ENCODE measurements at places on chromosomes 7 and 10. TPM values are rescaled to one million over a fixed set of nuclear protein-coding genes. Genes with fewer than 3 reads are reported as not detected.

- DNase-seq: no peak
These were observed 10.3 kb downstream of the FAM241B start for GRCh38 chr10:69640196-69640980.

DNA sequence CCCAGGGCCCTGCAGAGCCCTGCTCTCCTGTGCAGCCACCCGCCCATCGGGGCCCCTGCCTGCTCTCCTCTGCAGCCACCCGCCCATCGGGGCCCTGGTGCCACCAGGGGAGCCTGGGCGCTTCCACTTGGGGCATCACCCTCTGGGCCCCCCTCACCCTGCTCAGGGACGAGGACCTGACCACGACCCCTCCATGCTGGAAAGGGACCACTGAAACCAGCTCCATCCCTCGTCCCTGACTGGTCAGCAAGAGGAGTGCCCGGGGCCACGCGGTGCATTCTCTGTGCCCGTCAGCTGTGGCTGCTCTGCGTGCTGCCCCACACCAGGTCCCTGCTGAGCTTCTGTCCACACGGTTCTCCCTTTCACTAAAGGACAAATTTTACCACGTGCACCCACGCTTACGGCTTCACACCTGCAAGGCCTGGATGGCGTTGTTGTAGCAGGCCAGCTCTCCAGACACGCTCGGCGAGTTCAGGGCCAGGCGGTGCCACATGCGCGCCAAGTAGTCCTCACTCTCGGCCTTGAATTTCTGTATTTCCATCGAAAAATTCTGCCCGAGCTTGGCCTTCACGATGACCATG, 57.6 kb downstream of the CFAP46 start:
- DNase-seq: no peak

- DNase-seq: no peak
These were observed 65.8 kb downstream of the PIP4K2A start for GRCh38 chr10:22648547-22648961.

GRCh38 chr7:13878154-13878553, 111.3 kb downstream of the ETV1 start:
- DNase-seq: no peak

DNA sequence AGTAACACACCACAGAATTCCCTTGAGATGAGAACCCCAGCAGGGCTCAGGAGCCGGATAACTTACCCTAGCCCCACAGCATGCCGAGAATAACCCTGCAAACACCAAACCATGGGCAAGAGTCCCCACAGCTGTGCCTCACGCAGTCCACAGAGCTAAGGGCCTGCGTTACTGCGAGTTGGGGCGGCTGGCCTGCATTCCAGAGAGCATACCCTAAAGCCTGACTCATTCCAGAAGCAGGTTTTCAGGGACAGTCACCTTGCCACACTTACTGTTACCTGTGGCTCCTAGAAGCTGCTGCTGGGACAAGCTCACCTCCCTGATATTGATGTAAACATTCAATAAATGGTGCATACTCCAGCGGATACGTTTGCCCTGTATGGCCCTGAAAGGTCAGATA, 18.6 kb downstream of the FGFR2 start:
- no peak for DNase-seq

GRCh38 chr7:39197831-39198230, 220.1 kb downstream of the POU6F2 start:
- no peak for DNase-seq

The EN2 gene
- total RNA-seq: 0.12 TPM

DNA sequence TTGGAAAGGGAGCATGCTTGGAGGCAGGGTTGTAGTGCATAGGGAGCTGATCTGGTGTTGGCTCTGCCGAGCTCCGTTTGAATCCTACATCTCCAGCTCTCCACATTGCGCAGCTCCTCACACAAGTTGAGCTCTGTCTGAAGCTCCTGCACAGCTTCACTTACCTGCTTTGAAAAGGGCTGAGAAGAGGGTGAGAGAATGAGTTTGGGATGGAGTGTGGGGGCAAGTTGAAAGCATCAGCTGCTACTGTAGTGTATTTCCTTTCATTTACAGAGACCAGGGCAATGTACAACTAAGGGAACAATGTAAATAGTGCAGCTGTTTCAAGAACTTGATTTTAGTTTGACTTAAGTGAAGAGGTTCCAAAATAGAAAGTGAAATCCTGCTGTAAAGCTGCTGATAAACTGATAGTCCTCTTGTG, 88.5 kb downstream of the VTI1A start:
- no peak for DNase-seq

- DNase-seq: no peak
These were observed 2.9 kb upstream of the ZNF467 start for GRCh38 chr7:149776289-149776688.

The PHYHIPL gene
- total RNA-seq: not detected

GRCh38 chr7:66142996-66143395, 28.3 kb downstream of the CRCP start:
- DNase-seq: no peak

The HKDC1 gene
- 0.13 TPM for total RNA-seq

GRCh38 chr10:114623155-114623554, 34.9 kb downstream of the ABLIM1 start:
- DNase-seq: no peak

DNA sequence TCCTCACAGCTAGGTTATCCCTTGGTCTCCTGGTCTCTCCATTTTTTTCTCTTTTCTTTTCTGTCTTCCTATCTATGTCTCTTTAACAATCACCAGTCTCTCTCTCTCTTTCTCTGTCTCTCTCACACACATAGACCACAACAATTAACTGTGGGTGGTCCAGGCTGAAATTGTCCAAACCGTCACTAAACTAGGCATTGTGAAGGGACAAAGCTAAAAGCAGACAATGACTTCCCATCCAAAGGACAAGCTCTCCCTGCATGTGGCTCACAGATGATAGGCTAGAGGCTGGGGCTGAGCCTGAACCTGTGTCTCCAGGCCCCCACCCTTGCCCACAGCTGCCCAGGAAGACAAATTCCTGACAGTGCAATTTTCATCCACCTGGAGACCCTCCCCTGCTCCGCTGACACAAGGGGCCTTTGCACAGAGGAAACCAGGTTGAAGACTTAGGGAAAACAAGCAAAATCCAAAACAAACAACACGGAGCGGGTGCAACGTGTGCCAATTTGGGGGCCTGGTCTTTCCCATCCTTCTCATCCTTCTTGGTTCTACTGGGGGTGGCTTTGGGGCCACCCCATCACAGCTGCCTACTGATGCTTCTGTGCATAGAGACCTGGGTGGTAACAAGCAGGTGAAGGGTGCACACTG, 755.4 kb downstream of the GRID1 start:
- DNase-seq: no peak

DNA sequence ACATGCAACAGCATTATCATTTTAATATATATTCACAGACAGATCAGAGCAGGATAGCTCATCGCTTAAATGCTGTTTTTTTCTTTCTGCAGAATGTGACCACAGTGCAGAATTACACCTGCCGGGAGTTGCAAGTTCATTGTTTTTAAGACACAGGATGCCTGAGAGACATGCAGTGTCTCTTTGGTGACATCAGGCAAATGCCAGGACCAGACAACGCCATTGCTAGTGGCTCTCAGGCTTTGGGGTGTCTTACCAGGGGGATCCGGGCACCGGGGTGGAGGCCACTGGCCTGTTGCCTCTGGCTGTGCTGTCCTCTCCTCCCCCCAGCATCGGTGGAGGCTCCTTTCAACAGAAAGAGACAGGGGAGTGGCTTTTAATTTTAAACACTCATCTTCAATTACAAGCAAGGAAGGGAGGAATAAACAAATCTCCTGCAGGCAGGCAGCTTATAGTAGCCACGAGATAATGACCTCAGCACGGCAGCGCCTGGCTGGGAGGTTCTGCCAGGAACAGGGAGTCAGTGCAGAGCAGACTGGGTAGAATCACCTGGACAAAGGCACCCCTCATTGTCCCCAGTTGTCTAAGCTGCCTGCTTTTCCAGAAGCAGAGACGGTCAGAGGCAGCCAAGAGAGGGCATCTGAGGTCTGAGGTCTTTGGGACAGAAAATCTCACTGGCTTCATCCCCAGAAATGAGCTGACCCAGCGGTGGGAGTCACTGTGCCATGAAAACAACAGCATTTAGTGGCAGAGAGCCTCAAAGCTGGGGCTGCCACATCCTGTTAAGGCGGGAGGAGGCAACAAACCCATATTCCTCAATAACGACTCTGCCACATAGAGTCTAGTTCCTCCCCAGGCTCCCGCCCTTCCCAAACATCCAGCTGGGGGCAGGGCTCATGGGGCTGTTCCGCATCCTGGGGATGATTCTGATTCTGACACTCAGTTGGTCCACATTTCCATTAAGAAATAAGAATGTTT, 148.4 kb downstream of the TCERG1L start:
- no peak for DNase-seq

DNA sequence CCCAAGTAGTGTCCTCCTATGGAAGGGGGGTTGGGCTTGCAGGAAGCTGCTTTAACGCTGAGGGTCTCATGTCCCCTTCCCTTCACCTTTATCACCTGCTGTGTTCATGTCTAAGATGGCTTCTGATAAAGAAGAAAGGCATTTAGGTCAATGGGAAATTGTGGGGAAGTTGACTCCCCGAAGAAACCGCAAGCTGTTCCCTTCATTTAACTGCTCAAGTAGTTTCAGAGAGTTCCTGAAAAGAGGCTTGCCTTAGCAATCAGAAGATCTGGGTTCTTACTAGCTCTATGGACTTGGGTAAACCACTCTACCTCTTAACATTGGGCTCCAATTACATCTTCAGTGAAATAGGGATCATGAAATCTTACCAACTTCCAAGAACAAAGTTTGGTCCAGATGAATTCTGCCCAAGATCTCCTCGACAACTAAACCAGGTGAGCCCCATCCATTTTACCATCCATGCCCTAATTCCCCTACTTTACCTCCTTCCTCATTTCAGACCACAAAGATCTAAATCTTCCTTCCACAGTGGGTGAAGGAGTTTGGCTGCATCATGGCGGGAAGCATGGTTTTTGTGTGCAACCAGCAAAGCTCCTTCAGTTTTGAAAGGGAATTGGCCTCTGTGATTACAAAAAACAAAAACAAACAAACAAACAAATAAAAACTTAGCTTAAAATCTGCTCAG, 30.4 kb upstream of the UCN3 start:
- no peak for DNase-seq

GRCh38 chr7:23514755-23515154, 17.0 kb downstream of the TRA2A start:
- no peak for DNase-seq

The CLDN3 gene
- 0.28 TPM for total RNA-seq

DNA sequence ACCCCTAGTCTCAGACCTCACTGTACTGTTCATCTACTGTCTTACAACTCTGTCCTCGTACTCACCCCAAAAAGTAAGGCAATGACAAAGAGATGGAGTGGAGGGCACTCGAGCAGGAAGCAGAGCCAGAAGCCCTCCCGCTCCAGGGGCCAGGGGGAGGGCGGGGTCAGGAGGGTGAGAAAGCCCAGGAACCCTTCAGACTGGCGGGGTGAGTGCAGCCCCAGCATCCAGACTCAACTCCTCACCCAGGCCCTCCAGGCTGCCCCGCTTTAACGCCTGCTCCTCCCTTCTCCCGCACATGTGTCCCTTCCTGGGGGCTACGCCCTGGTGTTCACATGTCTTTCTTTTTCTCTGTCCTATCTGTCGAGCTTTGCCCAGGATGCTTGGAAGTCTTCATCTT, 66.1 kb downstream of the CALML3 start:
- DNase-seq: no peak

The ANK3 gene
- total RNA-seq: 15.7 TPM

The SEMA4G gene
- 1.4 TPM for total RNA-seq

DNA sequence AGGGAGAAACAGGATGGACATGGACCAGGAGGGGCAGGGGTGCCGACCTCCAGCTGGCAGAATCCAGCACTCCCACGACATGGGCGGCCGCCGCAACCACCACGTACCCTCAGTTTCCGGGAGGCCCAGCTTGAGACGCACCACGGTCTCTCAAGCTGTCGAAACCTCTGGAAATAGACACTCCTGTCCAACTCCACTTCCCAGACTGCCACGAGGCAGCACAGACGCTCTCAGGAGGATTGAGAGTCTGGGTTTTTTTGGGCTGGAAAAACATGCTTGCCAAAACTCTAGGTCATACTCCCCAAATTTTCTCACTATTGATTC, 37.9 kb upstream of the PDGFA start:
- DNase-seq: no peak

DNA sequence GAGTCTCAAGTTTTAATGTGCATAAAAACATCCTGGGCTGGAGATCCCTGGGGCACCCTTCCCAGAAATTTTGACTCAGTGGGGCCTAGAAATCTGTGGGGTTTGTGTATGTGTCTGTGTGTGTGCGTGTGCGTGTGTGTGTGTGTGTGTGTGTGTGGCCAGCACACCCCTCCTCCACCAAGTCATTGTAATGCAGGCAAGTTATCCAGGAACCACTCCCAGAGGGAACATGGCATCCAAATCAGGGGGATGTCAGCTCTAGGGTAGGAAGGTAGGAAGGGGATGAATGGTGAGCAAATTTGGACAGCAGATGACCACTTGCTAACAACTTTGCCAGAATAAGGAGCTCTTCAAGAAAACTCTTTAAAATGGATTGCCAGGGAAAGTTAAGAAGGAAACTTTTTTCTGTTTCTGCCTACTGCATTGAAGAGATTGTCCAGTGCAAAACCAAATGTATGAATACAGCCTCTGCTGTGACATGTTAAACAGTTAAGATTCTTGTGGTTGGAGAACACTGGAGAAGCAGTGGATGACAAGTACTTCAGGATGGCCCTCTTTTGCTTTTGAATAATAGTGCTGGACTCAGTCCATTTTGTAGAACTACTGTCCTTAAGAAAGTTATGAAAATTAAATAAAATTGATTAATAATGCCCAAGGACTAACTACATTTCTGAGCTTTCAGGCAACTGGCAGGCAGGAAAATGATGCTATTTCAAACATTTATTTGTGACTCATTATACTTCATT, 12.3 kb downstream of the STAMBPL1 start:
- DNase-seq: no peak

The PPP1R9A gene
- total RNA-seq: 6.3 TPM

- no peak for DNase-seq
These were observed 31.6 kb downstream of the COA1 start for GRCh38 chr7:43697690-43698089.

The PFKFB3 gene
- 280 TPM for total RNA-seq

The ADRB1 gene
- total RNA-seq: 7.9 TPM

DNA sequence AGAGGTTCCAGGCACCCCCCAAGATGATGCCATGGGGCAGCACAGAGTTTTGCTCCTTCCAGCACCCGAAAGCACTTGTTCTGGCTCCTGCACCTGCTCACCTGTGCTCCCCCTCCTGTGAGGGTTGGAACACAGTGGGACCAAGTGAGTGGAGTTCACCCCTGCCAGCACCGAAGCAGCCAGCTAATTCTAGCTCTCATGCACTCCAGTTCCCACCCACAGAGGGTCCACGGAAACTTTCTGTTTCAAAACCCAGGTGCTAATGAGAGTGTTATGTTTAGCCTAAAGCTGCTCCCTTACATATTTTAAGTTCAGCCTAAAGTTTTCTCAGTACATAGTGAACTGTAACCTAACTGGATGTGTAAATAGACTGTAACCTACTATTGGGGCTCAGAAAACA, 42.6 kb upstream of the SLC35G1 start:
- no peak for DNase-seq

DNA sequence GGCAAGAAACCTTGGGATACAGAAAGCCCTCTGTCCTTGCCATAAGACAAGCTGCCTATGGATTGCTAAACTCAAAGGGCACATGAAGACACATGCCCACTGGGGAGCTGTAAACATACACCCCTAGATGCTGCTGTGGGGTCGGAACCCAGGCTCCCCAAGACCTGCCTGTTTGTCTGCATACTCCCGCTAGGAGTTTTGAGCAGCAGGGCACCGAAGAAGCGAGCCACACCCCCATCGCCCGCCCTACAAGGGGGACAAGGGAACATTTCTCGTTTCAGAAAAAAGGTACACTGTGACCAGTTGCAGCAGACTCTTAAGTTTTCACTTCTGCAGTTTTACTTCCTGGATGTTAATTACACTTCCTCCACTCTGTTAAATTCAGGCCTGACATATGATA, 680.2 kb upstream of the GHITM start:
- DNase-seq: no peak

- DNase-seq: no peak
These were observed 74.6 kb downstream of the ATRNL1 start for GRCh38 chr10:115167751-115168150.

Measured in omental fat pad (tissue), 4 donors.